ENCODE measurements at places on chromosomes 2 and 18. TPM values are rescaled to one million over a fixed set of nuclear protein-coding genes. Genes with fewer than 3 reads are reported as not detected.

Gene CAMKMT
- 7.0 TPM for total RNA-seq

DNA sequence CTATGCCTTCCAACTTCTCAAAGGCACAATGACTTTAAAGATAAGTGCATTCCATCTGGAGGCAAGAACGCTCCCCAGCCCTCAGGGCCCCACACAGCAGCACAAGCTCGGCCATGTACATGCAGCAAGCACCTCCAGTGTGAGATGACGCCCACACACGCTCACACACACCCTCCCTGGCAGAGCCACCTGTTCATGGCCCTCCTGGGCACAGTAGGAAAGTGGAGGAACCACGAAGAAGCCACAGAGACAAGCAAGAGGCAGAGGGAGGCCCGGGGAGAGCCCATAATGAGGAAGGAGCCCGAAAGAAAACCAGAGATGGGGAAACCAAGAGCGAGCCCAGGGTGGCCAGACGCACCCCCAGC is 21.7 kb downstream of the BIN1 start:
- peak; percentile 56 for DNase-seq

- DNase-seq: no peak
Measured at GRCh38 chr2:42449163-42450087, 44.4 kb downstream of the KCNG3 start.

Gene GDF7
- 0.09 TPM for total RNA-seq

- no peak for DNase-seq
Measured at GRCh38 chr2:229665158-229665557, 49.2 kb downstream of the DNER start.

GRCh38 chr2:201709049-201709448 is 10.6 kb upstream of the MPP4 start:
- no peak for DNase-seq

- DNase-seq: no peak
Measured at GRCh38 chr2:85675866-85676548, 8.0 kb upstream of the SFTPB start.

DNA sequence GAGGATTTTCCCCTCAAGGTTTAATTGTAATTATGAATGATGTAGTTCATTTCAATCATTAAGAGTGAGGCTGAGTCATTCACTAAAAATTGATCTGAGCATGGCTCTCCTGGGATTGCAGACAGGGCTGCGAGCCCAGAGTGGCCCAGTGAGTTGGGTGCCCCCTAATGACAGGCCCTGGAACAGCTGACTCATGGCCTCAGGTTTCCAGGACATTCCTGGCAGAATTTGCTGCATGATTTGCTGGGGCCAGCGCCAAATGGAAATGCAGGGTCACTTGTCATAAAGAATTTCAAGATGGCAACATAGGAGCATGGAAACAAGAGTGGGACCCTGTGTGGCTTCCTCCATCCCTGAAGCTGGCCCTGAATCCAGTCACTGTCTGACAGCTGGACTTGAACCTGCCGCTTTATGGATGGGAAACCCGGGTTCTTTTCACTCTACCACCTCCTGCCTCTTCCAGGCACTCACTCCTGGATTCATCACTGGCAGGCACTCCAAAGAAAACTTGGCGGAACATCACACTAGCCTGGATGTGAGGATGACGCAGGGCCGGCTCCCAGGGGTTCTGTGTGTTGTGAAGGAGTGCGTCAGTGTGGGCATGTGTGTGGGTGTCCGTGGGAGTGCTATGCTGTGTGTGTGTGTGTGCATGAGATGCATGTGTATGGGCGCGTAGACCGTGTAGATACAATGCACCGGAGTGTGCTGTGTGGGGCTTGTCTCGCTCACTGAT is 15.2 kb downstream of the OTOF start:
- DNase-seq: no peak

GRCh38 chr2:6955511-6956136 is 38.4 kb downstream of the RNF144A start:
- DNase-seq: no peak

DNA sequence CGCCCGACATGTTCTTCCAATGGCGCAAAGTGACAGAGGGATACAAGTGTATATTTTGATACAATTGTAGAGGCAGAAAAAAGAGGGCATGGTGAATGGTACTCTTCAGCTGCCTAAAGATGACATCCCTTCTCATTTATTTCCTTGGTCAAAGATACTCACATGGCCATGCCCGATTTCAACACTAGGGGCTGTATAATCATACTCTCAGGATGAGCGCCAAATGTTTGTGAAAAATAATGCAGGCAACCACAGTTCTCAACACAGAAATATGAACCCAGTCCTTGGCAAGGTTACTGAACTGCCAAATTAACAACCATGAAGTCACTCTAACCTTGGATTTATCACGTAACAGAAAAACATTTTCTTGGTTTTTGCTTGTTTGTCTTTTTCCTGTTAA is 204.4 kb downstream of the CCDC102B start:
- no peak for DNase-seq

Gene SRD5A2
- total RNA-seq: 0.28 TPM

DNA sequence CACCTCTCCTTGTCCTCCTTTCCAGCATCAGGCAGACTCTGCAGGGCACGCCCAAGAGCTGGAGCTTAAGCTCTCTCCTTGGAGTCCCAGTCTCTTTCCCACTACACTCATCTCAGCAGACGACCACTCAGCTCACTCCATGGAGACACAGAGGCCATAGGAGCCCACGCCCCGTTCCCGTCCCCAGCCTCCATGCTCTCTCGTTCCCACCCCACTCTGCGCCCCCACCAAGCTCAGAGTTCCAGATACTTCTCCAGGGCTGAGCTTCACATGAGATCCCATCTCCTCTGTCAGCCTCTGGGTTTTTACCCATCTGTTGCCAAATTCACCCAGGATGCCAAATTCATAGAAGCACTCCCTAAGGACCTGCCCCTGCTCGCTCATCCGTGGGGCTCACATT is 87.3 kb downstream of the MALT1 start:
- no peak for DNase-seq

- DNase-seq: no peak
Measured at GRCh38 chr2:41647468-41648050, 400.3 kb upstream of the PKDCC start.

- no peak for DNase-seq
Measured at GRCh38 chr2:60554646-60555065, 1.2 kb upstream of the BCL11A start.

GRCh38 chr2:99862566-99862965 is 279.8 kb downstream of the AFF3 start:
- no peak for DNase-seq

- DNase-seq: no peak
Measured at GRCh38 chr2:19670303-19670702, 231.5 kb downstream of the TTC32 start.

DNA sequence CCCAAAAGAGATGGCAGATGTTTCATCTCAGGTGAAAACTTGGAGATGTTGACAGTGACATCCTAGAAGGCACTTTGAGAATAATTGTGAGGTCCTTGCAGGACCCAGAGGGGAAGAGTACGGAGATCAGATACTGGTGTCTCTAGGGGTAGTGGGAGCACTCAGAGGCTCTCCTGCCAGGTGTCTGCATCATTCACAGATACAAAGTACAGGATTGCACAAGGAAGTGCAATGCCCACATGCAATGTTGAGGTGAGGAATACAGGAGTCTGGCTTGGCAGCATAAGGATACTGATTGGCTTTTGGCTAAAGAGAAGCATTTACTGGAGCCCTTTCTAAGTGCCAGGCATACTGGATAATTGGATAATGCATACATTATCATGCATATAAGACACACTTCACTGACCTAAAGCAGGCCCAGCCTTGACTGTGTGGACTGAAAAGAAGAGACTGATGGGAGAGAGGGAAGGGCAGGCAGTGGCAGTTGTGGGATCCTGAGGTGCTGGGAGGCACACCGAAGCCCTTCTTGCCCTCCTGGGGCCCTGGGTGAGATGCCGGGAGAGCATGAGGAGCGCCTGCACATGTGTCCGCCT is 31.0 kb upstream of the NCKAP5 start:
- DNase-seq: no peak

Gene HOXD13
- total RNA-seq: not detected

GRCh38 chr2:34408100-34408499 is 809.0 kb upstream of the FAM98A start:
- DNase-seq: no peak

GRCh38 chr18:4551001-4551360 is 95.9 kb upstream of the DLGAP1 start:
- no peak for DNase-seq

DNA sequence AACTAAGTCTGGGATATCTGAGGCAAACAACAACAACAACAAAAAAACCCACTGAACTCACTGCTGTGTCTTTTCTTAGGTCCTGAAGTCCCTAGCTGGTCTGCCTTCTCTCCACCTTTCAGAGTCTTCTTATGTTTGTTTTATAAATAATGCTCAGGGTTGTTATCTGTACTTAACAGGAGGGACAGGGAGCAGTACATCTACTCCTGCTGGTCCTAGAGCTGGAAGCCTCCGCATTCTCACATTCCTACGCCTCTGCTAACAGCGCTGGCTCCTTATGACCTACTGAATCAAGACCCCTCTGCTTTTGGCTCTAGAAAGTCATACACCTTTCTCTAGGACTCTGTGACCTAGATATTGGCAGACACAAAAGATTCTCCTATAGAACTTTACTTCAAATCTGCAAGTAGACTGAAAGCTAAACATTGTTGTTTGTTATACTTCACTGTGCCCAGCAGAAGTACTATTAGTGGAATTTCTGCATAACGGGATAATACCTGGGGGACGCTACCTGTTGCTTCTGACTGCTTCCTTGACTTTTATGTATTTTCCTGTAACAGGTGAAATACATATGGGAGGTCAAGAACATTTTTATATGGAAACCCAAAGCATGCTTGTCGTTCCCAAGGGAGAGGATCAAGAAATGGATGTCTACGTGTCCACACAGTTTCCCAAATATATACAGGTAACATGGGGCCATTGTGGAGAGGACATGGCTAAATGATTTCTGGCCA is 48.6 kb downstream of the AOX1 start:
- no peak for DNase-seq

GRCh38 chr2:148885988-148886387 is 11.0 kb downstream of the KIF5C start:
- no peak for DNase-seq

Gene IKZF2
- total RNA-seq: 158 TPM

Gene TMEM185B
- 8.1 TPM for total RNA-seq

DNA sequence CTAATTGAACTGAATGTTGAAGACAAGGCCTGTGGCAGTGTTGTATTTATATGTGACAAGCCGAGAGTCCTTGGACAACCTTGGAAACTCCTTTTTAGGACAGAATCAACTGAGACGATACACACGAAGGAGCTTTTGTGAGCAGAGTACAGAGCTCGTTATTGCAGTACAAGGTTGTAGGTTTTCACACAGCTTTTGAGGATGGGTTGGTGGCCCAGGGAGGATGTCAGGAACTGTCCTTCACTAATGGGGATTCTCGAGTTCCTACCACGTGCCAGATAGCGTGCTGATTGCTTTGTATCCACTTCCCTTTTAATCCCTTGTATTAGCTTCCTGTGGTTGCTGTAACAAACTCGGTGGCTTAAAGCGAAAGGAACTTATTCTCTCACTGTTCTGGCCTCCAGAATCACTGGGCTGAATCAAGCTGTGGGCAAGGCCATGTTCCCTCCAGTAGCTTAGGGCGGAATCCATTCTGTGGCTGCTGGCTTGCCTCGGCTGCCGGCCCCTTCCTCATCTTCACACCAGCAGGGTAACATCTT is 20.2 kb downstream of the INPP4A start:
- DNase-seq: no peak

DNA sequence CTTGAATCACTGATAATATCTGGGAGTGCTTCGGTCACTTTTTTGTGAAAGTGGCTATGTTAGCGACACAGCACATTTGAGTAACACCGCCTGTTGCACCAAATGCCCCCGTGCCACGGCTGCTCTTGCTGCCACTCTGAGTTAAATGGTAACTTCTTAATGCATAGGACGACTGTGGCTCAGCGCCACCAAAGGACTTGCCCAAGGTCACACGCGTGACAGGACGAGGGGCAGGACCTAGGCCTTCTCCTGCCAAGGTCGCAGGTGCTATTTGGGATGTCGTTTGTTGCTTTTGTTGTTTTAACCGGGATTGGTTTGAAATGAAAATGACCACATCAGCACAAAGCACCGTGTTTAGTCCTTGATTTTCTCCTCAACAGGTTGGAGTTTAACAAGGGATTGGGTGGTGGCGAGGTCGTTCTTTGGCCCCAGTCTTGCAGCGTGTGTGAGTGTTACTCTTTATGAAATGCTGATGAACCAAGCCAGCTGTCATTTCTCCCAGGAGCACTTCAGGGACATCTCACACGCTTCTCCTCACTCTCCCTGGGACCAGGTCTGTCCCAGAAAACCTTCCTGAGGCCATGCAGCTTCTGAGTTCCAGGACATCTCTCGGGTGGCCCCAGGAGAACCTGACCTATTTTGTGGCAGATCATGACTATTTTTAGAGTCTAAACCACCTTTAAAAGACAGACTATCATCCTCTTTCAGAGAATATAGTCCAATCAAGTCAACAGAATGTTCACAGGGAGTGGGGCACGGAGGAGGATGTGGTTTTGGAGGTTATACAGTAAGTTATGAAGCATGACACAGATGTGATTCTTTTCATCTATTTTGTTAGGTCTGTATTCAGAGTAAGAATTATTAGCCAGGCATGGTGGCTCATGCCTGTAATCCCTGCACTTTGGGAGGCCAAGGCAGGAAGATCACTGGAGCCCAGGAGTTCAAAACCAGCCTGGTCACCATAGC is 49.9 kb downstream of the MTCL1 start:
- DNase-seq: peak; percentile 86

Gene TLX2
- 0.19 TPM for total RNA-seq

- no peak for DNase-seq
Measured at GRCh38 chr18:47758000-47758399, 172.5 kb downstream of the SMAD2 start.

- no peak for DNase-seq
Measured at GRCh38 chr2:217331523-217332416, 471.9 kb upstream of the TNP1 start.

GRCh38 chr2:203705178-203705577 is 1.3 kb upstream of the CD28 start:
- DNase-seq: peak; percentile 51

GRCh38 chr2:109478906-109479493 is 134.8 kb downstream of the SEPTIN10 start:
- no peak for DNase-seq

DNA sequence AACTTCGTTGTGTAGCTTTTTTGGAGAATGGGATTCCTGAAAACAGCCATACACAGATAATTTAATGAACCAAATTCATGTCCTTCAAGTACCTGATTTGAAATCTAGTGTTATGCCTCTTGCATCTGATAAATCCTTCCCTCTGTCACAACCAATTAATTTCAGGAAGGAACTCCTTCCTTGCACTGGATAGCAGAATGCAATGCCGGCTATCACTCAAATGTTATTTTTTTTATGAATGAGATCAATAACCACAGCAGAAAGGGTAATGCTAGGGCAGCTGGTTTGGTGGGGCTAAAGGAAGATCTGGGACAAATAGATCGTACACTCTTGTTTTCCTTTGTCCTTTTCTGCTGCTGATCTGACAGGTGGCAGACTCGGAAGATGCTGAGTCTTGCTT is 899.5 kb upstream of the GYPC start:
- no peak for DNase-seq

- DNase-seq: no peak
Measured at GRCh38 chr2:237097911-237098702, 12.4 kb downstream of the COPS8 start.

Gene RTKN
- 9.5 TPM for total RNA-seq

Gene ONECUT2
- under 0.01 TPM for total RNA-seq

All from thymus (tissue), 14 donors.